GM04503 (cell line): ENCODE measurements at places on chromosomes 6 and 20.

GRCh38 chr6:73560853-73561407 lies 40.1 kb upstream of the EEF1A1 start:
- DNase-seq = no peak

DNA sequence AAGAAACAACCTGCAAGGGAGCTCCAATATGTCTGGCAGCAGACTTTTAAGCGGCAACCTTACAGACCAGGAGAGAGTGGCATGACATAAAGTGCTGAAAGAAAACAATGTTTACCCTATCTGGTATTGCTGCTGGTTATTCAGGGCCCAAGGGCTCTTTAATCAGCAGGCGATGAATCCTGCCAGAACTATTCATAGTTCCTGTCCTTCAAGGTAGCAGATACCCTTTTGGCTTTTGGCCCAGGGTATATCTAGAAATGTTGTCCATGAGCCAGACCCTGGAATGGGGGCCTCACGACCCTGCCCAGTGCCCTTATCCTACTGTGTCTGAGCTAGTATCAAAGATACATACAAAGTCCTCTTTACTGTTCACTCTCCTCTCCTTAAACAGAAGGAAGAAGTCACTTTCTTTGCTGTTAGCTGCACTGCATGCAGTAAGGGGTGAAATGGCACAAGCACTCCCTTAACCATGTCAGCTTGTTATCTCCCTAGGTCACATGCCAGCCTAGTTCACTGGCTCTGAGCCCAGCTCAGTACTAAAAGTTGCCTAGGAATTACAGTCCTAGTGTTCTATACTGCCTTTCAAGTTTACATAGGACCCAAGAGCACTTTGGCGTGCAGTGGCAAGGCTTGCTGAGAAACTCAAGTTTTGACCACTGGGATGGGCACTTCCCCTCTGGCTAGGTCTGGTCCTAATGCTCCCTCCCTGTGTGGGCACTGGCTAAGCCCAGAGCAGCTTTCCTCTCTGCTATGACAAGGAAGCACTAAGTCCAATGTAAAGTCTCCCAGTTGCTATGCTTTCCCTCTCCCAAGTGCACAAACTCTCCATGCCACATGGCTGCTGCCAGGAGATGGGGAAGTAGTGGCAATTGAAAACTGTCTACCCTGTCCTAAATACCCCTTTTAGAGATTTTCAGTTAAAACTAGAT lies 122.0 kb downstream of the HTR1B start:
- DNase-seq = no peak

DNA sequence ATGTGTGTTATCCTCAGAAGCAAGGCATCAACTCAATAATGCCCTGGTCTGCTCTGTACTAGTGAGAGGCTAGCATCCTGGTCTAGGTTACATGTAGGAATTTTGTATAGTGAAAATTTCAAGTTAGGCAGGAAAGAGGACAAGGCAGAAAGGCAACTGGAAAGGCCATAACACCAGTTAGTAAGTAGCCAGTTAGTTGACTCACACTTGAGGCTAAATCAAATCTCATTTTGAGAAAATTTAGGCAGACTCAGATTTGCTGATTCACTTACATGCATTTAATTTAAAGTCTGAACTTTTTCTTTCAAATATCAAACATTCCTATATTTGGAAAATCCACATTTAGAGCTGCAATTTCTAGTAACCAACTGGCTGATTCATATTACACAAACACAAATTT lies 184.5 kb upstream of the TCF21 start:
- DNase-seq = no peak

- no peak for DNase-seq
Measured at GRCh38 chr6:170051229-170052172, 239.4 kb downstream of the DLL1 start.

GRCh38 chr6:44335631-44336030 lies 6.8 kb upstream of the SPATS1 start:
- DNase-seq = no peak

DNA sequence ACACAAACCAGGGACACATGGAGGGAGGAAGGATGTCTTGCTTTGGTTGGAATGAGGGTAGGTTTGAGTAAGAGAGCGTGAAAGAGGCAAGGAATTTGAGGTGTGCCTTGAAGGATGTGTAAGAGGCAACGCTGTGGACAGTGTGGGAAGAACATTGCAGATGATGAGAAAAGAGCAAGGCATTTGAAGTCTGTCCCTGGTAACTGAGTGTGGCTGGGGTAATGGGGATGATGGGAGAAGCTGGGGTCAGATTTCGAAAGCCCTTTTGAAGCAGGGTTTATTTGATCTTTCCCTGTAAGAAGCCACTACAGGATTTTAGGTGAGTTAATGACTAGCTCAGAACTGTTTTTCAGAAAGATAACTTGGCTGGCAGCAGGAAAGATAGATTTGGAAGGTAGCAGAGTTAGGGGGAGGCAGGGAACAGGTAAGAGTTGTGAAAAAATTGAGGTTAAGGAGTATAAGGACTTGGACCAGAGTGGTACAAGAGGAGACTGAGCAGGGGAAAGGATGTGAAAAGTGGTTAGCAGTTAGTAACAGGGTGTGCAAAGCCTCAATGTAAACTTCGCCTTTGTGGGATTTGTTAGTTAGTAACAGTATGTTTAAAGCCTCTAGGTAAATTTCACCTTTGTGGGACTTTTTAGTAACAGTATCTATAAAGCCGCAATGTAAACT lies 17.7 kb downstream of the UTRN start:
- DNase-seq = no peak

DNA sequence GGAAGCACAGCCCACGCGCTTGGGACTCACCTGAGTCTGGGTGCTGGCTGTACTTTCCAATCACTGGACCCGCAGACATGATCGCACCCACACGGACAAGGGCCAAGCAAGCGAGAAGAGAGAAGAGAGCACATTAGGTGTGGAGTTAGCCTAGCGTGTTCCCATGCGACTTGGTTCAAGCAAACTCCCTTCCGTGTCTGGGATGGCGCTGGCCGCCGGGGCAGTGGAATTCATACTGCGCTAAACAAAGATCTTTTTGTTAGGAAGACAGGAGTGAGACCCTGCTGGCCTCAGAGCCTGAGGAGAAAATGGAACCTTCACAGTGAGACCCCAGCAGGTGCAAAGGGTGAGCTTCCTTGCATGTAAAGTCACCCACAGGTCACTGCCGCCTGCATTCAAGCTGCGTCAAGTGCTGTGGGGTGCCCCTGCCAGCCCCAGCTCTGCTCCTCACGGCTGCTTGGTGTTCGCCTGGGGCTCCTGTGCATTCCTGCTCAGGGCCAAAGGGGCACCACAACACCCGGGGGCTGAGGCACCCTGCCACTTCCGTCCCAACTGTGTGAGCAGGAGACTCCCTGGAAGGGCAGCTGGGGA lies 26.4 kb downstream of the PSMG4 start:
- no peak for DNase-seq

- DNase-seq = no peak
Measured at GRCh38 chr20:10713161-10713560, 39.4 kb upstream of the JAG1 start.

GRCh38 chr6:169843110-169843509 lies 91.7 kb downstream of the ERMARD start:
- DNase-seq = no peak

GRCh38 chr20:38550274-38550673 lies 30.7 kb upstream of the ADIG start:
- no peak for DNase-seq

DNA sequence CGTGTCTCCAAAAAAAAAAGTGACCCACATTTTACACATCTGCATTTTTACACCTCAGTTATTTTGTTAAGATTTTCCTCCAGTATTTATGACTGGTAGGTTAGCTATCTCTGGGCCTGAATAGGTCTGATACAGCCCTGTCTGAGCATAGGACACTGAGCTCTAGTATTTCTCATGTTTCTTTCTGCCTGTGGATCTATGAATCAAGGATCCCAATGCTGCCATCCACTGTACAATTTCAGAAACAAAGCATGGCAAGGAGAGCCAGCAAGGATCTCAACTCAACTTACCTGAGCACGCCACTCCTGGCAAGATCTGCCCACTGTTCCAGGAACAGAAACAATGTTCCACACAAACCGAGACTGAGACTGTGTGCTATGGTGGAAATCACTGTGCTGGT lies 36.4 kb upstream of the ENPP5 start:
- DNase-seq = no peak

GRCh38 chr6:4581468-4582385 lies 194.5 kb upstream of the CDYL start:
- peak; percentile 92 for DNase-seq

DNA sequence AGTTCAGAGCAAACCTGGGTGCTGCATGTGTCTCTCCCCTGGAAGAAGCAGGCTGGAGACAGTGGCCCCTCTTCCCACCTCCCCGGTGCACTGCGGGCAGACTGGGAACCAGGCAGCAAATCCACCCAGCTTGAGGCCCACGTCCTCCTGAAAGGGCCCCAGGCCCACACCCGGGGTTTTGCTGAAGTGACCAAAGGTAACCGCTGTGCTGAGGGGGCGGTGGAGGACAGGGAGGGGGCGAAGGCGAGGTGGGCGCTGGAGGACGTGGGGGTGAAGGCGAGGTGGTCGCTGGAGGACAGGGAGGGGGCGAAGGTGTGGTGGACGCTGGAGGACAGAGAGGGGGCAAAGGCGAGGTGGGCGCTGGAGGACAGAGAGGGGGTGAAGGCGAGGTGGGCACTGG lies 1.8 kb upstream of the BIRC7 start:
- DNase-seq = no peak

DNA sequence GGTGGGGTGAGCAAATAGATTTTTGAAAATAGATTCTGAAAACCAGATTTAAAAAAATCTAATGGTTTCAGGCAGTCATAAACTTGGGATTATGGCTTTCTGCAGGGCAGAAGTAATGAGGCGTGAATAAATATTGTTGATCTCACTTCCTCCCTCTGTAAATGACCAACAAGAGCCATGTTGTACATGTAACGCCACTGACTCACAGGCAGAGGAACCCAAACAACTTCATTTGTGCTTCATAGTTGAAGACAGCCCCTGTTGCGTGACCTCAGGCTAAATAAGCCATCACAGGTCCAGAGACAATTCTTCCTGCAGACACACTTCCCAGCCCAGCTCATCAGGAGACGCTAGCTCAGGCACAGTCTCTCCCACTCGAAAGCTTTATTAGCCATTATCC lies 59.1 kb upstream of the F13A1 start:
- no peak for DNase-seq

GRCh38 chr6:131966443-131966842 lies 15.3 kb upstream of the CCN2 start:
- DNase-seq = no peak

- DNase-seq = no peak
Measured at GRCh38 chr6:5338177-5338960, 77.1 kb downstream of the FARS2 start.

GRCh38 chr6:20271818-20272217 lies 59.5 kb upstream of the MBOAT1 start:
- DNase-seq = no peak

GRCh38 chr20:46013322-46013828 lies 4.7 kb downstream of the MMP9 start:
- DNase-seq = no peak

GRCh38 chr6:146071781-146072180 lies 42.9 kb downstream of the GRM1 start:
- no peak for DNase-seq

- no peak for DNase-seq
Measured at GRCh38 chr20:13625304-13625979, 13.3 kb downstream of the TASP1 start.

DNA sequence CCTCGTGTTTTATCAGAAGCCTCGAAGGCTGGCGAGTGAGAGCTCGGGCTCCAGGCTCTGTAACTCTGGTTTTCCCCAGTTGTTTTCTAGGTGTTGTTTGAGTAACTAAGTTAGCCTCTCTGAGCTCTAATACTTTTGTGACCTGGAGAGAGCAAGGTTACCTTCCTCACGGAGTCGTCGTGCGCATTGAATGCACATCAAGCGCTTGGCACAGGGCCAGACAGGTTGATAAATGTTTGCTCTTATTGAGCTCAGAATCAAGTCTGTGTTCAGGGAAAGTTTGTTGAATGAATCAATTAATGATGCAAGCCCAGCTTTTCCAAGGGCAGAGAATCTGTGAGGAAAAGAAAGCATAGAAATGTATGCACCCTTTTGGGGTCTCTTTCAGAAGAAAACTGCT lies 33.5 kb downstream of the EDN3 start:
- DNase-seq = no peak

DNA sequence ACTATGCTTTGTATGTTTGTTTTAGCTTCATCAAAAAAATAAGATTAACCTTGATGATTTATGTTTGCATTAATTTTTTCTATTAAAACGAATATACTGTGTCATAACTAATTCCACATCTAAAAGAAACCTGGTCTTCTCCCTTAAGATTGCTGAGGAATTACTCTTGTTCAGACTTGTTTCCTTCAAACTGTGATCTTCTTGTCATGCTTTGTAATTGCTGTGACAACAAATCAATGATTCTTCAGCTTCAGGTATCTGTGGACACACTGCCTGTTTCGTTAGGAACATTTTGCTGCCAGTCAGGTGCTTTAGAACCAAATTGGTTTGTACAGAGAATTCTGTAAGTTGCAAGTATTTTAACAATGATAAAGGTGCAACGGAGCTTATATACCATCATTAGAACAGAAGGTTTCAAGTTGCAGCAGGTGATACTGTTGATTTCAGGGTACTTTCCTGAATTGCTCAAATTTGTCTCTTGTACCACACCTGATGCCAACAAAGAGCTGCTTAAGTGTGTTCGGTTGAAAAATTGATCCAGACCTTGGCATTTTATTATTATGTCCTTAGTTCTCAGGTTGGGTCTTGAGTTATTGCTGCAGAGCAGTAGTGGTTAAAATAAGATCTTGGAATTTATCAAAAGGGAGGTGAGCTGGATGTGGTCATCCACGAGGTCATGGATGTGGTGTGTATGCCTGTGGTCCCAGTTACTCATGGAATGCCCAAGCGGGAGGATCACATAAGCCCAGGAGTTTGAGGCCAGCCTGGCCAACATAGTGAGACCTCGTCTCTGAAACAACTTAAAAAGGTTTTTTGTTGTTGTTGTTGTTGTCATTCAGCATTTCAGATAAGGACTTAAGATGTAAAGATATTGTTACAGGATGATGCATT lies 19.5 kb downstream of the SYTL3 start:
- no peak for DNase-seq

DNA sequence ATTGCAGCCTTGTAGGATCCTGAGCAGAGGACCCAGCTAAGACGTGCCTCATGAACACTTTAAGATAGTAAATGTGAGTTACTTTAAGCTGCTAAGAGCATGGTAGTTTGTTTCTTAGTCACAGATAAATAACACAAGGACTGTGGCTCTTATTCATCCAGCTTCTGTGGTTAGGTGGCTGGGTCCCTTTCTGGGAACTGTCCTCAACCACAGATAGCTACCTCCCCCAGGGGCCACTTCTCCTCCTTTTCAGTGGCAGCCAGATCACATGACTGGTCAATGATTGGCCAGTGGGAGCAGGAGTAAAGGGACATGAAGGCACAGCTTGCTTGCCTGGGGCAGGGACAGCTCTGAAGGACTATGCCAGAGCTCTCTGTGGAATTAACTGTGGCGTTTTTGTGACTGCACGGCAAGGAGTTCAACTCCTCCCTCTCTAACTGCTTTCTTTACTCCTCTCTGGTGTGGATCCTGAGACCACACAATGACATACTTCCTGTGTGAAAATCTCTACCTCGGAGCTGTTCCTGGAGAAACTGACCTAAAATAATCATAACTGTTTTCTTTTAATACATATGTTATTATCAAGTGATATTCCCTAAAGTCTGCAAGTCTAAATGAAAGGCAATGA lies 76.5 kb downstream of the NRN1 start:
- DNase-seq = no peak

GRCh38 chr20:53224851-53225250 lies 252.7 kb downstream of the TSHZ2 start:
- DNase-seq = peak; percentile 21
